CD4-positive, alpha-beta T cell treated with Interleukin-6 at 100 ng/mL for 8 hours (primary cell): ENCODE measurements at places on chromosomes 5 and 9.

GRCh38 chr9:19946441-19947109 lies 157.7 kb upstream of the SLC24A2 start:
- DNase-seq, result no peak

- no peak for DNase-seq
Observed at GRCh38 chr5:149133795-149134777, 7.2 kb upstream of the ABLIM3 start.

- no peak for DNase-seq
Observed at GRCh38 chr5:123119334-123119986, 30.4 kb downstream of the PRDM6 start.

- DNase-seq, result no peak
Observed at GRCh38 chr9:136617746-136618579, 44.8 kb upstream of the EGFL7 start.

GRCh38 chr5:32182463-32183063 lies 8.4 kb upstream of the GOLPH3 start:
- no peak for DNase-seq

DNA sequence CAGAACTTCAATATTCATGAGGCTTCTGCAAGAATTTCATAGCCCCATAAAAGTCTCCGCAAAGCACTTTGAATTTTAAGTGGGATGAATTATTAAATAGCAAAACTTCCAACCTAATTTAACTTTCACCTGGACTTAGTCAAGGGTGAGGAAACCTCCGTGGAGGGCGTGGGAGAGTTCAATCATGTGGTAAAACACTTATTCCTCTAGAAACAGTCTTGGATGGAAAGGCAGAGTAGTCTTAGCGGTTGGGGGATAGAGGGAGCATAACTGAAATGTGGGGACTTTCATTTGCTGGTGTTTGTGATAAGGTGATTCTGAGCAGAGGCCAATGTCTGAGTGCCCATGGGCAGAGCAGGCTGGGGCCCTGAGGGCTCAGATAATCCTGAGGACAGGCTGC lies 241.9 kb downstream of the IRX1 start:
- DNase-seq, result no peak

GRCh38 chr9:68437785-68438184 lies 81.4 kb downstream of the PGM5 start:
- DNase-seq, result no peak

- no peak for DNase-seq
Observed at GRCh38 chr9:124011460-124012301, at the start of gene LHX2. LHX2 (plus strand) TSS chr9:124011768; CDS start chr9:124012349, 581 bp downstream.

GRCh38 chr5:10017786-10018185 lies 231.9 kb downstream of the ATPSCKMT start:
- no peak for DNase-seq

DNA sequence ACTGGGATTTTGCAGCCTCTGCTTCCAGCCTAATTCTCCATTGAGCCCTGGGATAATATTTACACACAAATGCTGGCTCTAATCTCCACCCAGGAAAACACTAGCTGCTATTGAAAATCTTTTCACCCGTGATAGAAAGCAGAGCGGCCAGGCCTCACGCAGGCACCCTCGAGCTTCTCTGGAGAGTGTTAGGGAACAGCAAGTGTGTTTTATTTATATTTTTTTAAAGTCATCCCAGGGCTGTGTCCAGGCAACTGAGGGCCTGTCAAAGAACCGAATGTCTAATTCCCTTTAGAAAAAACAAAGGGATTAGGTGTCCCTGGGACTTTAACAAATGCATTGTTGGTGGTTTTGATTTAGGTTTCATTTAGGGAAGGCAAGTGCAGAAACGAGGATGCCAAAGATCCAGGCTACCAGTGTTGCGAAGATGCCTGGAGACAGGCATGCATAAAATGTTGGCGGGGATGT lies 51.2 kb upstream of the SPRY4 start:
- no peak for DNase-seq

GRCh38 chr9:33288235-33288634 lies 2.1 kb upstream of the NFX1 start:
- no peak for DNase-seq

GRCh38 chr9:3240656-3241268 lies 285.0 kb downstream of the RFX3 start:
- peak; percentile 47 for DNase-seq

DNA sequence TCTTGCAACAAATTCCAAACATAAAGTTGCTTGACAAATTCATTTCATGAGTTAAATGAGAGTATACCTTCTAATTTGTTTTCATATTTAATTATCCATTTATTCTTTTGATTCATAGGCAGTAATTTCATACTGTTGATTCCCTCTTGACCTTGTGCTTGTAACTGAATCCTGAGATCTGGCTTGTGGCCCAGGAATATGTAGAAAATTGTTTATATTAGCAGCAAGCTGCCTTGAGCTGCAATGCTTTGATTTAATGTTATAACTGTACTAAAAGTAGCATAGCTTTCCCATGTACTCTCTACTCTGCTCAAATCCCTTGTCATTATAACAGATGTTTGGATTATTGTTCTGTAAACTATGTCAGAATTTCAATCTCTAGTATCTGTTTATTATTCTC lies 780.7 kb downstream of the NR2F1-AS1 start:
- DNase-seq, result no peak

- DNase-seq, result no peak
Observed at GRCh38 chr9:131329241-131329641, 39.7 kb downstream of the PLPP7 start.

DNA sequence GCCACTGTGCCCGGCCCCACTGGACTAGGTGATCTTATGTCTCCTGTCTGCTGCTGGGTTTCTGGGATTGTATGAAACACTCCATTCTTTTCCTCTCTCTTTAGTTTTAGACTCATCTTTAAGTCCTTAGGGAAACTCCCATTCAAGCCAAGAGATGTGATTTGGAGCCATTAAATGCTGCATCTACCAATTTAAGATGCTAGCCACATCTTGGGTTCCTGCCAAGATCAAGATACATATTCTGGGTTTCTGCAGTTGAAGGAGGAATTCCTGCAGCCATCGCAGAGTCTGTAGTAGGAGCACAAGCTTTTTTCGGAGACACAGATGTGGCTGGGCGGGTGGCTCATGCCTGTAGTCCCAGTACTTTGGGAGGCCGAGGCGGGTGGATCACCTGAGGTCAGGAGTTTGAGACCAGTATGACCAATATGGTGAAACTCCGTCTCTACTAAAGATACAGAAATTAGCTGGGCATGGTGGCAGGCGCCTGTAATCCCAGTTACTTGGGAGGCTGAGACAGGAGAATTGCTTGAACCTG lies 23.2 kb downstream of the STXBP1 start:
- no peak for DNase-seq

DNA sequence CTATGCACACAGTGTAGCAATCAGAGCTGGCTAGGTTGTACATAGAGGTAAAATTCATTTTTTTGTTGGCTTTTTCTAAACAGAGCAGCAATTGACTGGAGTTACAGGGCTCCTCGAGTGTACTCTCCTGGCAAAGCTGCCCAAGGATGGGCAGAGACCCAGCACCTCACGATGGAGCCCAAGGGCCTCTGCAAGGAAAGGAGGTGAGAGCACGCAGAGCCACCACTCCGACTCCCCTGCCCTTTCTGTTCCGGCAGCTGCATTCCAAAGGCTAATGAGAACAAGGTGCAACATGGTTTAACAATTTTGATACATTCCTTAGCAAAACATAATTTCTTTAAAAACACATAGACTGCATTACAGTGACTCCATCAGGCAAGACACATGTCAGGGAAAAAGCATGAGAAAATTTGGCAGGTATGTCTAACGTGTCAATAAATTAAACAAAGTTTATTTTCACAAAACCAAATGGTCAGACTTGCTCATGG lies 47.5 kb downstream of the SAXO1 start:
- DNase-seq, result no peak

- DNase-seq, result no peak
Observed at GRCh38 chr5:171307789-171308452, 1.1 kb upstream of the TLX3 start.

GRCh38 chr9:116437411-116438370 lies 249.4 kb upstream of the TRIM32 start:
- no peak for DNase-seq

DNA sequence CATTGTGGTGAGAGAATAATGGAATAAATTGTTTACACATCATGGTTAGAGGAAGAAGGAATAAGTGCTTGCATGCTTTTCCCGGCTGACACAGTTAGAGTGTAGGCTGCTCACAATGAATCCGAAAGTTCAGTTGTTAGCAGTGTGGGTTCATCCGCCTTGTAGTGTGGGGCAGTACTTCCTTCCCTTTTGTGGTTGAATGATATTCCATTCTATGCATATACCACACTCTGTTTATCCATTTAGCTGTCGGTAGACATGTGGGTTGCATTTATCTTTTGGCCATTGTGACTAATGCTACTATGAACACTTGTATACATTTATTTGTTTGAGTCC lies 84.0 kb downstream of the COL5A1 start:
- DNase-seq, result no peak

DNA sequence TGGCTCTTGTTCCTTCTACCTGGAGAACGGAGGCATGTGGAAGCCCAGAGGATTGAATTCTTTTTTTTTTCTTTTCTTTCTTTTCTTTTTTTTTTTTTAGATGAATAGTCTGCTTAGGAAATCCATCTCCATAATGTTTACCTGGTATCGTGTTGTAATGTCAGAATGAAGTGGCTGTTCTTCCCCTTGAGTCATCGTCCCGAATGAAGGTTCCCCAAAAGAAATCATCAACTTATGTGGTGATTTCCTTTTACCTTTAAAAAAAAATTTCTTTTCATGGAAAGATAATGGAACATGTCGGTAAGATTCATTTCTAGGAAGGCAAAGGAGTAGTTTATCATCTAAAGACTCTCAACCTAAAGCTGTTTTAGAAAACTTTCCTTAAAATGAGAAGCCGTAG lies 59.7 kb downstream of the DOCK8 start:
- DNase-seq, result no peak

- DNase-seq, result no peak
Observed at GRCh38 chr5:92775711-92776615, 805.1 kb downstream of the NR2F1-AS1 start.

- DNase-seq, result no peak
Observed at GRCh38 chr9:128166169-128166568, 6.1 kb downstream of the BBLN start.

DNA sequence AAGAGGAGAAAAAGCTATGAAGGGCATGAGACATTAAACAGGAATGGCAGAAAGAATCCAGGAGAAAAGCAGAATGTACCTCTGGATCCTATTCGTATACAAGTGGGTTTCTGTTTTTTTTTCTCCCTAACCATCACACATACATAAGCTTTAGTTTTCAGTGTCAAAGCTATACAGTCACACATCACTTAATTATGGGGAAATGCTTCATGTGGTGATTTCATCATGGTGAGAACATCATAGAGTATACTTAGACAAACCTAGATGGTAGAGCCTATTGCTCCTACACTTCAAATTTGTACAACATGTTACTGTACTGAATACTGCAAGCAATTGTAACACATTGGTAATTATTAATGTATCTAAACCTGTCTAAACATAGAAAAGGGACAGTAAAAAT lies 290.6 kb downstream of the AOPEP start:
- DNase-seq, result no peak
